Astrocyte of the spinal cord (primary cell): ENCODE measurements at places on chromosomes 2 and 18.

GRCh38 chr18:42893977-42894376 lies 221.5 kb downstream of the RIT2 start:
- DNase-seq = no peak

GRCh38 chr2:167833294-167833693 lies 414.1 kb downstream of the STK39 start:
- DNase-seq = peak; percentile 15

GRCh38 chr2:145919477-145919876 lies 1399.6 kb upstream of the ZEB2 start:
- peak; percentile 8 for DNase-seq

DNA sequence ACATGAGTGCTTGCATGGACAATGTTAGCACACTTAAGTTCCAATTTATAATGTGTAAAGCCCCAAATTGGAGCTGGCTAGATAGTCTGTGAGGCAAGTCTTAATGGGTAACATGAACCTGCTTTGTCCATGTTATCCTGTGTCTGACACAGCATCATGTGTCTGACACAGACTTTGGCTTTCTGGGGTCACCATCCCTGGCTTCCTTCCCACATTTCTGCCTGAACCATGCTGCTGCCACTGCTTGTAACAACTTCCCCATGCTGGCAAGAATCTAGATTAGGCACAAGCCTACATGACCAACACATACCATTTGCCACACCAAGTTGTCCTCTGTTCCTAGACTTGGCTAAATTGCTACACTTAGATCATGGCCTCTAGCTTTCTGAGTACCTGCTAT lies 49.8 kb upstream of the ZBTB7C start:
- no peak for DNase-seq

GRCh38 chr18:54740136-54740846 lies 88.0 kb upstream of the RAB27B start:
- peak; percentile 62 for DNase-seq

GRCh38 chr2:50556934-50557575 lies 474.9 kb downstream of the NRXN1 start:
- DNase-seq = peak; percentile 71

DNA sequence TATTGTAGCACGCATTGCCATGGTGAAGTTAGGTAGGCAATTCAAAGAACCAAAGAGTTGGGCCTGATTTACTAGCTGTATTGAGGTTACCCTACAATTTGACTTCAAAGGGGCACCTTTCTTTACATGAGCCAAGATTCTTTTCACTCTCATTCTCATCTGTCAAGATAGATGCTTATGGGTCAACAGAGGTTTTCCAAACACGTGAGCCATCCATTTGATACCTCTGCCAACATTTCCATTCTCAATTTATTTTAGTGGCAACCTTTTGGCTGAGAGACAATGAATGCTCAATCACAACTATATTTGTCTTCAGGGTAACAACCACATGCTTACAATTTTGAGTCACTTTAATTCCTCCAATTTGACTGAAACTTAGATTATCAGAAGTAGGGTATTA lies 370.6 kb upstream of the CDH20 start:
- no peak for DNase-seq

GRCh38 chr2:71686781-71687180 lies 233.4 kb downstream of the DYSF start:
- no peak for DNase-seq

- peak; percentile 46 for DNase-seq
Measured at GRCh38 chr18:26089293-26090129, 902 bp downstream of the SS18 start.

DNA sequence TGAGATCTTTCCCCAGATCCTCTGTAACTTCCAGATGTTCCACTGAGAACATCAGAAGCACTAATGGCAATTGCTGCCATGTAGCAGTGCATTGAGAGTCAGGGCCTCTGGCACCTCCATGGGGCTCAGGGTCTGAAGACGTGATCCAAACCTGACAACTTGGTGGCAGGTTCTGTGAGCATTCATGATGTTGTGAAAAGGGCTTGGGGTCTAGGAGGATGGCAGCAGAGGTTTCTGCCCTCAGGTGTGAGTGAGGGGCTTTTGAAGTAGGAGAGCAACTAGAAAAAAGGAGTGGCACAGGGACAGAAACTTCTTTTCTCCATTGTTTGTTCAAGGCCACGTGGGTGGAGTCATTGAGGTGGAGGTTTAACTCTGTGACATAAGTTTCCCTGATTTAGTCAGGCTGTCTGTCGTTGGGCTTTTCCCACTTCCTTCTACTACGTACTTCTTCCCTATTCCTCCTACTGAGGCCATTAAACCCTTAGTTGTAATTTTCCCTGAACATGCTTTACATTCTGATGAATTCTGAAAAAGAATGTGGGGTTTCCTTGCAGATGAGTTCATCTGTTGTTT lies 13.1 kb downstream of the CFLAR start:
- DNase-seq = peak; percentile 82
